ENCODE measurements at places on chromosomes 7 and 10.

GRCh38 chr10:58414270-58415041 is 29.2 kb downstream of the TFAM start:
- no peak for DNase-seq

DNA sequence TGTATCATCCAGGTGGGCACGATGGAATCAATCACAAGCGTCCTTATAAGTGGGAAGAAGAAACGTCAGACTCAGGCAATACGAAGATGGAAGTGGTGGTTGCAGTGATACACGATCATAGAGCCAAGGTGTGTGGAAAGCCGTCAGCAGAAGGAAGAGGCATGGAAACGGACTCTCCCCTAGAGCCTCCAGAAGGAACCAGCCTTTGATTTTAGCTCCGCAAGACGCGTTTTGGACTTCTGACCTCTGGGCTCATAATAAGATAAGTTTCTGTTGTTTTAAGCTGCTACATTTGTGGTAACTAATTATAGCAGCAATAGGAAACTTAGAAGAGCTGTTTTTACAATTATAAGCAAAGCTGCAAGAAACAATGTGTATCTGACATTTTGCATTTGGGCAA is 14.8 kb downstream of the FANK1 start:
- DNase-seq, result no peak

GRCh38 chr7:128137181-128137580 is 103.9 kb upstream of the LEP start:
- DNase-seq, result no peak

GRCh38 chr10:49738616-49739360 is 23.3 kb downstream of the OGDHL start:
- DNase-seq, result no peak

GRCh38 chr10:133180192-133180964 is 20.4 kb downstream of the KNDC1 start:
- DNase-seq, result no peak

DNA sequence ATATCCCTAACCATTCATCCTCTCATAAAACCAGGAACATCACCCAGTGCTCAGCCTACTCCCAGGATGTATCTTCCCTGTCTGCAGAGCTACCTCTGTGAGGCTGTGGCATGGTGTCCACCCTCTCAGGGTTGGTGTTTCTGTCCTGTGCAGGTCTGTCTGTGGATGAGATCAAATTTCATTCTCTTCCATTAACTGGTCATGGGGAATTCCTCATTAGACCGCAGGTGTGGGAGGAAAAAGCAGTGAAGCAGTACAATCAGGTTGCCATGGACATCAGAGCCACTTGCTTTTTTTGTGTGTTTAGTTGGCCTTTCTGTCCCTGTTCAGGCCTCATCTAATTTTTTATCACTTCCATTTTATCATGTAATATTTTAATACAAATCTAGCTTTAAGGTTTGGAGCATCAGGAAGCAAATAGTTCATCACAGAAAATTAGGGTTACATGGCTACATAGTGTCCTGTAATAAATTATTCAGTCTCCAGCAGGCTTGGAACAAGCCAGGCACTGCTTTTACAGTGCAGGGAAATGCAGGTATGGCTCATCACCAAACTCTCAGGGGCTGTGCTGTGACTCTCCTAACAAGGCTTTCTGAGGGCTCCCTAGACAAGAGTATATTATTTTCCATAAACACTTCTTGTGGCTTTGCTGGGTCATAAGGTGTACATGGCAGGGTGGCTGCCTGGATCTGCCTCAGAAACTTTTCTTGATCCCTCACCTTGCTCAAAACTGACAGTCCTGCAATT is 594.9 kb upstream of the IGFBP3 start:
- DNase-seq, result no peak

DNA sequence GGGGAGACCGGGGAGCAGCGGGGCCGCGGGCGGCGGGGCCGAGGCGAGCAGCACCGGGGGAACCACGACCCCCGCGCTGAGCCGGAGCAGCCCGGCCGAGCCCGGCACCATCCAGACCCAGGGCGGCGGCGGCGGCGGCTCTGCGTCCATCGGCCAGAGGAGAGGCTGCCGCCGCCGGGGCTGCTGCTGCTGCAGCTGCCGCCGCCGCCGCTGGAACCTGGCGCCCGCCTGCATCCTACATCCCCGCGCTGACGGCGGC is 190 bp downstream of the TCERG1L start:
- no peak for DNase-seq

- DNase-seq, result no peak
These were observed at the start of gene EBF3 for GRCh38 chr10:129963641-129964501. TSS of gene EBF3 (minus strand) at chr10:129964274. CDS start at chr10:129963768, 506 bp downstream.

- DNase-seq, result no peak
These were observed 2.6 kb upstream of the ZNF503 start for GRCh38 chr10:75403939-75404814.

GRCh38 chr7:101093906-101094305 is 8.6 kb downstream of the TRIM56 start:
- no peak for DNase-seq

DNA sequence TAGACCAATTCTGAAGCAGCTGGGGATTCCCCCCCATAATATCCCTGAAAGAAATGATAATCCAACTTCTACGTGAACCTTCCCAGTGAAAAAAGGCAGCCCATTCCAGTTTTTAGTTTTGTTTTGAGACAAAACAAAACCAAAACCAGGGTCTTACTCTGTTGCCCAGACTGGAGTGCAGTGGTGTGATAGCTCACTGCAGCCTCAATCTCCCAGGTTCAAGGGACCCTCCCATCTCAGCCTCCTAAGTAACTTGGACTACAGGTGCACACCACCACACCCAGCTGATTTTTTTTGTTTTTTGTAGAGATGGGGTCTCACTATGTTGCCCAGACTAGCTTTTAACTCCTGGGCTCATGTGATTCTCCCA is 12.5 kb upstream of the ARPC1A start:
- no peak for DNase-seq

DNA sequence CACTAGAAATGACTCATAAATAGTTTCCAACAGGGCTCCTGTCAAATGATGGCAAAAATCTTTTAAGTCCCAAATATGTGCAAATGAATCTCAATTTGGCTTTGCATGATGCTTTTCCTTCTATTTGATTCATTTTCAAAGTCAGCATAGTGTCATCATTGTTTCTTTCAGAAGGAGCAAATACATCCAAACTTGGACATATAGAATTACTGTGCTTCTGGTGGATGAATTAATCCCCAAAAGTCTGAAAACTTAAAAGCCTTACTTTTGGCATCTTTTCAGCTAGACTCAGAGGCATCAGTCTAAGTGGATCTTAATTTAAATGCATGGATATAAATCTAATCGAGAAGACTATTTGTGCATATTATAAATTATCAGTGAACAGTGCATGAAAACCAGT is 578.1 kb upstream of the FZD8 start:
- DNase-seq, result no peak

Data from stimulated activated CD4-positive, alpha-beta T cell treated with anti-CD3 and anti-CD28 coated beads, Interleukin-1b, Interleukin-23, amount 100 ng/mL, for 48 hours (primary cell).